ENCODE measurements at places on chromosomes 3 and 15.

DNA sequence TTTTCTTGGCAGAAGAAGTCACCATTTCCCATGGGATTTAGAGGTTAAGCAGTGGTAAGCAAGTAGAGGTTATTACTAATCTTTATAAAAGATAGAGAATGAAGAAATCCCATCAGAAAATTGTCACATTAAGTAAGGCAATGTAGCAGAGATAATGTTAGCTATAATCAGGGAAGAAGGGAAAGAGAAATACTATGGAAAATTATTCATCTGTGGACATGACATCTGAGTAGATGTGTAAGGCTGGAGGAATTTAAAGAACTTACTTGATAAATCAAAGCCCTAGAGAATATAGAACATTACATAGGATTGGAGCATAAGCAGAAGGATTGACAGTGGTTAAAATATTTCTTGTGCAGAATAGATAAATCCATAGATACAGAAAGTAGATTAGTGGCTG, 553.1 kb upstream of the CBLB start:
- no peak for DNase-seq

- no peak for DNase-seq
Observed at GRCh38 chr3:4220065-4220464, 83.1 kb upstream of the SETMAR start.

DNA sequence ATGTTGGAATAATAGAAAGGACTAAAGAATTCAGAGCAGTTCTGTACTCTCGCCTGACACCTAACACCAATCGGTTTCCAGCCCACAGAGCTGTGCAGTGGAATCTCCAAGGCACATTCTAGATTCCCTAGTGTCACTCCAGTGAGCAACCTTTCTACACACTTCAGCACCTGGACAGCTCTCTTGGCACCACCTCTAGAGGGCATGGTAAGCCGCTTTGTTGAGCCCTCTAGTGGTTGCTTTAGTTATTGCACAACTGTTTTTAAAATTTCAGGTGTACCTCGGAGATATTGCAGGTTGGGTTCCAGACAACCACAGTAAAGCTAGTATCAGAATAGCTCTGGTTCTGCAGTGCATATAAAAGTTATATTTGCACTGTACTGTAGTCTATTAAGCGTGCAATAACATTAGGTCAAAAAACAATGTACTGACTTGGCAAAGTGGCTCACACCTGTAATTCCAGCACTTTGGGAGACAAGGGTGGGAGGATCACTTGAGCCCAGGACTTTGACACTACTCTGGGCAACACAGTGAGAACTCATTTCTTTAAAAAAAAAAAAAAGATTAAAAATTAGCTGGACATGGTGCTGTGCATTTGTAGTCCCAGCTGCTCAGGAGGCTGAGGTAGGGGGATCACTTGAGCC, 26.5 kb upstream of the ERC2 start:
- peak; percentile 21 for DNase-seq

- DNase-seq: no peak
Observed at GRCh38 chr15:39908186-39908585, 11.9 kb downstream of the GPR176 start.

DNA sequence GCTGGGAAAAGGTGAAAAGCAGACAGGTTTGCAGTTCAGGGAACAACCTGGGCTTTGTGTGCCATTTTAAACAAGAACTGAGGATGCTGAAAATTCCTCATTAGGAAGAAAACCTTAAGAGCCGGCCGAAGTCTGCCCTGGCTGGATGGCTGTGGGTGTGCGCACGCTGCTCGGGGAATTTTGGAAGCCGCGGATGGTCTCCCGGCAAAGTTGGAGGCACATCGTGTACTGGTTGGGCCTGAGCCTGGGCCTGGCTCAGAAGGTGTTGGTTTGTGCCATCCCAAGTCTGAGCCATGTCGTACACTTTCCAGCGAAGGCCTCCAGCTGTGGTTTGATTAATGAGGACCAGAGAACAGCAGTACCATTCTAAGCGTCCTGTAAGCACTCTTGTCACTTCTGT, 188.2 kb downstream of the ATP10A start:
- no peak for DNase-seq

DNA sequence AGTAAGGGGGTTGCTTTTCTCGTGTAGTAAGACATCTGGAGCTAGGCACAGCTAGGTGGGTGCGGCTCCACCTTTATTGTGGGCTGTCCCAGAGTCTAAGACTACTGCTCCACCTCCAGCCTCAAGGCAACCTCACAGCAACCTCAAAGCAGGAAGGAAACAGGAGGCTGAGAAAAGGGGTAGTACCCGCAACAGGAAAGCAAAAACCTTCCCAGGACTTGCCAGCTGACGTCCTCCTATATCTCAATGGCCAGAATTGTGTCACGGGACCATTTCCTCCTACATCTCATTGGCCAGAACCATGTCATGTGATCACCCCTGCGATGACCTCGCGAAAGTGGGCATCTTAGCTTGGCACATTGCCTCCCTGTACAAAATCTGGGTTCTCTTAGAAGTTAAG, 4.3 kb upstream of the GPR160 start:
- no peak for DNase-seq

Data from stimulated activated CD8-positive, alpha-beta memory T cell treated with anti-CD3 and anti-CD28 coated beads, Interleukin-2, amount 100 ng/mL, for 1 hour (primary cell).